ENCODE measurements at places on chromosomes 5 and 9. TPM values are rescaled to one million over a fixed set of nuclear protein-coding genes. Genes with fewer than 3 reads are reported as not detected.
A peak's percentile ranks its signal among the peaks of the same experiment; 100 is the strongest.

FOXD4L4 gene
- total RNA-seq, result 0.52 TPM

- DNase-seq, result no peak
Measured at GRCh38 chr9:136943291-136944211, 987 bp downstream of the FBXW5 start.

GRCh38 chr5:119070828-119071560 is at the start of gene DMXL1:
Gene DMXL1 (plus strand): TSS chr5:119071087. CDS start chr5:119071570, 483 bp downstream.
- DNase-seq, result peak; percentile 99

DNA sequence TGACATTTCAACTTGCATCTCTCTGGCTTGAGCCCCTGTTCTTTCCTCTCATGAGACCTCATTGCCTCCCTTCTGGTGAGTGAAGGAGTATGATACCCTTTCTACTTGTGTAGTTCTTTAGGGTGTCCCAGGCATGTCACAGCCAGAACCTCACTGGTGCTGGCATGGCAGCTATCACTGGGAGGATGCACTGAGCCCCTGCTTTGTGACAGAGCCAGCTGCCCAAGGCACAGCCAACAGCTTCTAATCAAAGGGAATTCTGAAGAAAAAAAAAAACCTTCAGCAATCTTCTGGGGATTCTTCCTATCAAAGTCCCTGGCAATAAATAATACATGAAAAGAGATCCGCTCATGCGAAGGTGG is 652.6 kb upstream of the KLF4 start:
- no peak for DNase-seq

DNA sequence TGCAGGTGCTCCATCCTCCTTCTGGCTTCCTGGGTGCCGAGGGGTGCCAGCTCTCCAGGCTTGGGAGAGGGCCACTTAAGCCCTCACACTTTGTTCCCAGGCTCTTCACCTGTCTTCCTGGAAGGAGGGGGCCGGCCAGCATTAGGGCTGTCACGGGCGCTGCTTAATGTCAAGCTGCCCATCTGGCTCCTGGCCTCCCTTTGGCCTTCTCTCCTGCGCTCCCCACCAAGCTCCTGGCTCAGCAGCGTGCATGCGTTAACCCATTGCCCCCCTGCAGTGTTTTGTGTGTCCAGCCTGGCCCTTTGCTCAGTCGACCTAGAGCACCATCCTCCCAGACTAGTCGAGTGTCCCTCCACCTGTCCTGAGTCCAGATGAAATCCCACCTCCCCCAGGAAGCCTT is 21.3 kb downstream of the NTNG2 start:
- DNase-seq, result no peak

GRCh38 chr9:34633851-34634550 is 3.6 kb downstream of the SIGMAR1 start:
- no peak for DNase-seq

DNA sequence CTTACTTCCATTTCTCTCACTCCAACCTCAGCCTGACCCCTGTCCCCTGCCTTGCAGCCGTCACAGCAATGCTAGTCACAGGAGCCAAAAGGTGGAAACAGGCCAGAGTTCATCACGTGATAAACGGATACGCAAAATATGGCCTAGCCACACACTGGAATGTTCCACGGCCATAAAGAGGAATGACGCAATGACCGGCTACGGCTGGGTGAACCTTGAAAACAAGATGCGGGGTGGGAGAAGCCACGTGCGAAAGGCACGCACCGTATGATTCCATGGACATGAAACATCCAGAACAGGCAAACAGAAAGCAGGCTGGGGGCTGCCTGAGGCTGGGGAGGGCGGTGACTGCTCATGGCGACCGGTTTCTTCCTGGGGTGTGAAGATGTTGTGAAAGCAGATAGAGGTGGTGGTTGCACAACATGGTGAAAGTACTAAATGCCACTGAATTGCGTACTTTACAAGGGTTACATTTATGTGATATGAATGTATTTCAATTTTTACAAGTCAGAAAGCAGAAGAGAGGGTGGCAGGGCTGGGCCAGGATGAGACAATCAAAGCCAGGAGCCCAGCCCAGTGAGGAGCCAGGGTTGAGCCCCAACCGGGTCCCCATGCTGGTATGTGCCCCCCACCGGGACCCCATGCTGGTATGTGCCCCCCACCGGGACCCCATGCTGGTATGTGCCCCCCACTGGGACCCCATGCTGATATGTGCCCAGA is 117.8 kb upstream of the SARDH start:
- DNase-seq, result no peak

GRCh38 chr5:147986134-147986757 is 77.5 kb upstream of the SPINK5 start:
- no peak for DNase-seq

DNA sequence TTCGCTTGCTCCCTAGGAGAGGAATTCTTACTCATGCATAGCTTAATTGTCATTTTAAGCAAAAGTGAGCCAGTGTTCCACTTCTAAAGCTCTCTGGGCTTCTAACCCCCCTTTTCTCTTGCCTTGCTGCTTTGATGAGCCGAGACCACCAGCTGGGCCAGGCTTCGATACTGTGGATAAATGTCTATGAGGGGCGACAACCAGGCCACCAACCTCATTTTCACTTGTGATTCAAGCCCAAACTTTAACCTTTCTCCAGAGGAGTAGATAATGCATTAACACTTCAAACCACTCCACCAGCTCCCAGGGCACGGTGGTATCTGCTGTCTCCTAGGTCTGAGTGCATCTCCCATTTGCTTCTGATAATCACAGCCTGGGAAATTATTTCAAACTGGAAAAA is 205.6 kb downstream of the PSAT1 start:
- DNase-seq, result no peak

GRCh38 chr5:110383231-110383630 is 343.2 kb downstream of the TMEM232 start:
- no peak for DNase-seq

All from HCT116 (cell line).